ENCODE measurements at places on chromosomes 2 and 18.

- no peak for DNase-seq
These were observed 229.5 kb upstream of the MEX3C start for GRCh38 chr18:51426996-51427395.

GRCh38 chr2:74576211-74576862, 21.8 kb downstream of the DOK1 start:
- no peak for DNase-seq

DNA sequence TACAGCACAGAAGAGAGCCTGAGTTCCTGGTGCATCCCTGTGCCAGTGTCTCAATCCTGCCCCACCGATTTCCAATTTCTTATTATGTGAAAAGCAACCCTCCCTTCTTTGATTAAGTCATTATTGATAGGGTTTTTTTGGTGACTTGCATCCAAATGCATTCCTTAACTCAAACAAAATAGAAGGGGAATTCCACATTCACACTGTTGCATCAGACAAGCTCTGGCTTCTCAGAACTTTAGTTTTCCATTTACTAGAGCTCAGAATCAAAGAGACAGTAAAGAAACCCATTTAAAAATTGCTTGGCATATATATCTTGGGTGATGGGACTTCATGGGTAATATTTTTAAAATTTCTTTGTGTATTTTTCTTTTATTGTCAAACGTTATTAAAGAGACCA, 13.8 kb upstream of the TMEM200C start:
- no peak for DNase-seq

- DNase-seq: peak; percentile 82
These were observed 28.2 kb upstream of the BCL11A start for GRCh38 chr2:60581433-60582282.

DNA sequence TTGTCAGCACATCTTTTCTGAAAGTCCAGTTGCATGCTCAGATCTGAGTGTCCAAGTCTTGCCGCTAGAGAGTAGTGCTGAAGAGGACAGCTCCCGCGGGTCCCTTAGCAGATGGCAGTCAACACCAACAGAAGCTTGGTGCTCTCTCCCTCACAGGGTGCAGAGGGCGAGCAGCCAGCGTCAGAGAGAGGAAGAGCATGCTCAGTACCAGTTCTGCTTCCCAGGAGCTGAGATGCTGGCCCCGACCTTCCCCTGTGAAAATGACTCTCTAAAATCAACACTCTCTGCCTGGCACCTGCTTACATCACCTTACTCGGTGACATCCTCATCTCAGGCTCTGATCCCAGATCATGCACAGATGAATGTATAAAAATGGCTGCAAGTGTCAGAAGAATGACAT, 86.0 kb upstream of the TWIST2 start:
- DNase-seq: peak; percentile 72

DNA sequence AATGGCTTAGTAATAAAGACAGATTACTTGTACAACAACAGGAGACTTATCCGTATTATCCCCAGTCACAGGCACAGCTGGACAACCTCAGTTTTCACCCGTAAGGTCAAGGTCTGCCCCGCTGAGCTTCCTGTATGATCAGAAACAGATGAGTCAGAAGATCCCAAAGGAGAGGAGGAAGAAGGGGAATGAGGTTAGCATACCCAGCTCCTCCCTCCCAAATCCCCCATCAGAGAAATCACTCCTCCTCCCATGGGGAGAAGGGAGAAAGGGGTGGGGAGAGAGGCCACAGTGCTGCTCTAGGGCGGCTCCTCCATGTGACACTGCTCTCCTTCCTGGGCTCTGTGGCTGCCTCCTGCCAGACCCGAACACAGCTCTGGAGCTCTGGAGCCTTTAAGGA, 53.8 kb upstream of the SPTBN1 start:
- DNase-seq: no peak

- DNase-seq: no peak
These were observed 61.7 kb downstream of the INPP5D start for GRCh38 chr2:233121856-233122255.

- DNase-seq: no peak
These were observed 10.1 kb downstream of the IWS1 start for GRCh38 chr2:127516041-127516762.

DNA sequence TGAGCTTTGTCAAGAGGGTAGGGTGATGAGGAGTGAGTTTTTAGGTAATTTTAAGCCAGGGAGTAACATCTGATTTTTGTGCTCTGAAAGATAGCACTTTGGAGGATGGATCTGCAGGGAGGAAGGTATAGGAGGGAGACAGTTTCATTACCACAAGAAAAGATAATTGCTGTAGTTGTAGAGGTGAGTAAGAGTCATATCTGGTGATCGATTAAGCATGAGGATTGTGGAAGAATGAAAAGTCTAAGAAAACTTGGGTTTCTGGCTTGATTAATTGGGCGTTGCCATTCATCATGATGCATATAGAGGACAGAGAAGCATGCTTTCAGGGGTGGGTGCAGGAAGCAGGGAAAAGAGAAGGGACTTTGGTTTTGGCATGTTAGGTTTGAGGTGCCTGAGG, 18.5 kb downstream of the KCMF1 start:
- DNase-seq: no peak

DNA sequence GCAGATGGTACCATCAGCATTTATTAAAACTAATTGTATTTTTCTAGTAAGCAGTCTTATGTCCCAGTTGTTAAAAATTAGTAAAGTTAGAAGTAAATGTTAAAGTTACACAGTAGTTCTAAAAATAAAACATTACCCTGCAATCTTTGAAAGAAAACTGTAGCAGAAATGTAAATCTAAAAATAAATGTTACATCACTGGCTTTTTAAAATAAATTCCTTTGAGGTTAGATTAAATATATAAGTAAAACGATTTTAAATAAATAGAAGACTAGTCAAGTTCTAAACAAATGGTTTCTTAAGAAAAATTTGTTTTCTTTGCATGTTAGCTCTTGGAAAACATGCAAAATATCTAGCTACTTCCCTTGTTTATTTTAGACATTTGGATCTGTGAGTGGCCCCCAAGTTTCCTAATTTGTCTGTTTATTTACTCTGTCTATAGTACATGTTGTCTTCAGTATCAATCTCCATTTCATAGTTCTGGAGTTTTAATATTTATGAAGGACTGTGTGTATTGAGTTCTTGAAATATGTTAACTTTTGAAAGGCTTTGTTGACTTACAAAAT, 58.2 kb downstream of the GLS start:
- DNase-seq: no peak

DNA sequence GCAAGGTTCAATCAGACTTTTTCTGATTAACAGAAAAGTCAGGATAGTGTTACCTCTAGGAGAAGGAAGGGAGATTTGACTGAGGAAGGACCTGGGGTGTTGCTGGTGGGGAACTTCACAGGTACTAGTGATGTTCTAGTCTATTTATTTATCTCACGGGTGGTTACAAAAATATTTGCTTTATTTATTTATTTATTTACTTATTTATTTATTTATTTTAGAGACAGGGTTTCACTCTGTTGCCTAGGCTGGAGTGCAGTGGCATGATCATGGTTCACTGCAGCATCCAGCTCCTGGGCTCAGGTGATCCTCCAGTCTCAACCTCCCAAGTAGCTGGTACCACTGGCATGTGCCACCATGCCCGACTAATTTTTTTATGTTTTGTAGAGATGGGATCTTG, 105.4 kb downstream of the MCFD2 start:
- no peak for DNase-seq

GRCh38 chr2:231693956-231694355, 14.4 kb upstream of the PTMA start:
- no peak for DNase-seq

DNA sequence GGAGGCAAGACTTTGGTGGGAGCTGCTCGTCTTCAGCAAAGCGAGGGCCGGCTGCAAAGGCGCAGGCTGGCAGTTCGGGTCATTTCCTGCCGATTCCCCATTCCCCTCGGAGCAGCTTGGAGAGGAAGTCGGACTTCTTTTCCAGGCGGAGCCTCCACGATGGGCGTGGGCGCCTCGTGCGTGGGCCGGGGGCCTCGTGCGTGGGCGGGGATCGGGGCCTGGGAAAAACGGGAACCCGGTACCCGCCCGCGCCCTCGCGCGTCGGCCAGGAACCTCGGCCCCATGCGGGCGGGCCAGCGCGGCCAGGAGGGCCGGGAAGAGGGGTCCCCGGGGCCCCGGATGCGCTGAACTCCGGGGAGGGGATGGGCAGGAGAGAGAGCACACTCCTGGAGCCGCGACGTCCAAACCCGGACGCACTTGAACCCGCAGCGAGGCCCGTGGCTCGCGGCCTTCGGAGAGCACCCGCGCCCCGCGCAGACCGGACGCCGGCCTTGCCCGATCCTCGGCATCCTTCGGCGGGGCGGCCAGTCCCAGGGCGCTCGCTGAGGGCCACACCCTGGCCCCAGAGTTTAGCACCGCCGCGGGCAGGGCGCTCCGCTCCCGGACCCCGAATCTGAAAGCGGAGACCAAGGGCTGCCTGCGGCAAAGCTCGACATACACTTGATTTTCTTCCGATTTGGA, 368.4 kb downstream of the MTX2 start:
- DNase-seq: peak; percentile 84

- no peak for DNase-seq
These were observed 34.0 kb downstream of the EPAS1 start for GRCh38 chr2:46331109-46331766.

GRCh38 chr18:76370686-76371085, 124.4 kb downstream of the ZNF516 start:
- DNase-seq: no peak

- no peak for DNase-seq
These were observed 198.2 kb upstream of the SPRED2 start for GRCh38 chr2:65630643-65631042.

DNA sequence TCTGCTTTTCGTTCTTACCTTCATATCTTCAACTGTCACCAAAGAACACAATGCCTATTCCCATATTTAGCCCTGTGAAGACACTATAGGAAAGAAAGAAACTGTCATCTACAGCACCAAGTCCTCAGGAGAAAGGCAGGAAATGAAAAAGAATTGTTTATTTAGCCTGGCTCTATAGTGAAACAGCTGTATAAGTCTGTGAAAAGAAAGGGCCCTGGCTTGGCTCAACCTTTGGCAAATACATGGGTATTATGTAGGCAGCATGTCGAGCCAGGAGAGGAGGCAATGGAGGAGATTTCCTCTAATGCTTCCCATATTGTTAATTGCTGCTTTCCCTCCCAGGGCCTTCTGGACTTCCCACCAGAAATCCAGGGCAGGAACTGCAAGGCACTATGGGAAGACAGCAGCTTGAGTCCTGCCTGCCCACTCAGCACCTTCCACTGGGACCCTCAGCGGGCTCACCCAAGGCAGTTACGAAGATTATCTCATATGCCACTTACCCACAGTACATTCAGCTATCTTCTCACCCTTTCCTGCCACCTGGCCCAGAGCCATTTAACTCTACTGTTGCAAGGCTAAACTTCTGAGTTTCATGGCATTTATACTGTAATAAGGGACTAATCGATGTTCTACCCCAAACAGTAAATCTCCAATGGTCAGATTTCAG, 30.1 kb downstream of the SLC8A1 start:
- no peak for DNase-seq

DNA sequence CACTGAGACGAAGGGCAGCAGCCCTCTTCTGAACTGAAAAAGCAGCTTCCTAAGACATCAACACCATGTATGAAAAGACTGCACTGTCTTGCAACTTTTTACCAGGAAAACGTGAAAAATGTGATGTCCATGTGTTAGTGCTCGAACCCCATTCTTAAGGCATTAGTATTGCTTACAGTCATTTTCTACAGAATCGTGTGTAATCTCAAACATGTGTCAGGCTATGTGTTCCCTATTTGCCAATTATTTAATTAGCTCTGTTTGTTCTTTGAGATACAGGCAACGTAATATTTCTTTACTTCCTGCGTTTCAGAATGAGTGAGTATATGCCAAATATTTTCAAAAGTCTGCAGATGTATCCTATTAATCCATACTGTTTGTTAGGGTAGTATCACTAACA, 307.7 kb upstream of the CCDC68 start:
- DNase-seq: no peak

DNA sequence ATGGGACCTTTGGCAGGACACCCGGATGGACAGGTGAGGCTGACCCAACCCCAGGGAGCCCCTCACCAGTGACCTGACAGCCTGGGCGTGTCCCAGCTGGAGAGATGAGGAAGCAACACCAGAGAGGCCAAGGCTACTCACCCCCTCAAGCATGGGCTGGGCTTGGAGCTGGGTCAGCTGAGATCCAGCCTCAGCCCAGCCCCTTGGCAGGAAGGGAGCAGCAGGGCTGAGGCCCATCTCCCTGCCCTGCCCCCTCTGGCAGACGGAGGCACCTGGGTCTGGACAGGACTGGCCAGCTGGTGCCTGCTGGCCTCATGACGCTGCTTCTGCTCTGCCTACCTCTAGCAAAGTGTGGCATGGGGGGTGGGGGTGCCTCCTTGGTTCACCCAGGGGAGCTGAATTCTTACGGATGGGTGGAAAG, 37.8 kb downstream of the HS6ST1 start:
- peak; percentile 45 for DNase-seq

- DNase-seq: no peak
These were observed 96.1 kb upstream of the CSRNP3 start for GRCh38 chr2:165373278-165374010.

DNA sequence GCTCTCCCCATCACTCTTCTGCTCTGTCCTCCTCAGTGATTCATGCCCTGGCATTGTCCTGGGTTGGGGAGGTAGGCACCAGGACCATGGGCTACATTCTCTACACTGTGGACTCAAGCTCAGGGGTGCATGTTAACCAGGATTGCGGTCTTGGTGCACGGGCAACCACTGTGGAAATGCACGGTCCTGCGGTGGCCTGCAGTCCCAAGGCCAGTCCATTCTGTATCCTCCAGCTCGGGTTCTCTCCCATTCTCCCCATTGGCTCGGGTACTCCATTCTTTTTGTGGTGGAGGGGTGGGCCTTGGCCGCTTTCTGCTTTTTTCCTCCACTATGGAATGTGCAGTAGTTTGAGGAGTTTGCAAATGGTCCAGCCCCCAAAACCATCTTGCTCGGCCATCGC, 215.0 kb upstream of the MYT1L start:
- no peak for DNase-seq

DNA sequence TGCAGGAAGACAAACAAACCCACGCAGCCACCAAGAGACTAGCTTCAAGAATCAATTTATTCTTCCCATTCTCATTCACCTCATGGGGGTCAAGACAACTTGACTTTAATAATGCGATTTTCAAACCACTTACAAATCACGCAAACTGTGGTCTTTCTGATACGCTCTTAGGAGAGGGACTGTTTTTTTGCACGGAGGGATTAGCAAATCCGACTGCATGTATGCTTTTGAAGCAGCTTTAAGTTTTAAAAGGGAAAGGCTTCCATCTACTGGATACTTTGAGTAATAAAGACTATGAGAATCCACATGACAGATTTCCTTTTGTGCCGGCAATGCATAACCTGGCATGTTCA, 322.9 kb upstream of the KCNJ3 start:
- no peak for DNase-seq

GRCh38 chr2:45834858-45835257, 183.4 kb downstream of the PRKCE start:
- no peak for DNase-seq

- no peak for DNase-seq
These were observed 113.0 kb downstream of the BCL2 start for GRCh38 chr18:63206433-63207142.

GRCh38 chr18:25057491-25058050, 294.4 kb downstream of the ZNF521 start:
- no peak for DNase-seq

All from kidney (tissue), 22 donors.